Neural progenitor cell (in vitro differentiated cells): ENCODE measurements at places on chromosomes 16 and 17.

- DNase-seq: no peak
Observed at GRCh38 chr17:72938482-72938881, 154.0 kb downstream of the SLC39A11 start.

DNA sequence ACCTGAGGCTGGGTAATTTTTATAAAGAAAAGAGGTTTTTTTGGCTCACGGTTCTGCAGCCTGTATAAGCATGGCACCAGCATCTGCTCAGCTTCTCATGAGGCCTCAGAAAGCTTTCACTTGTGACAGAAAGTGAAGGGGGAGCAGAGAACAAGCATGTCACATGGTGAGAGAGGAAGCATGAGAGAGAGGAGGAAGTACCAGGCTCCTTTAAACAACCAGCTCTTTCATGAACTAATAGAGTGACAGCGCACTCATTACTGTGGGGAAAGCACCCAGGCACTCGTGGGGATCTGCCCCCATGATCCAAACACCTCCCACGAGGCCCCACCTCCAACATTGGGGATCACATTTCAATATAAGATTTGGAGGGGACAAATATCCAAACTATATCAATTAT, 86.8 kb downstream of the USP32 start:
- no peak for DNase-seq

GRCh38 chr17:14950216-14950615, 314.9 kb downstream of the PMP22 start:
- no peak for DNase-seq

- DNase-seq: peak; percentile 76
Observed at GRCh38 chr16:31487720-31488467, 5.0 kb downstream of the SLC5A2 start.

GRCh38 chr16:17350207-17350606, 120.6 kb downstream of the XYLT1 start:
- no peak for DNase-seq

- no peak for DNase-seq
Observed at GRCh38 chr17:9183306-9183705, 162.0 kb downstream of the NTN1 start.

- peak; percentile 57 for DNase-seq
Observed at GRCh38 chr17:82228278-82228841, 482 bp upstream of the SLC16A3 start.

GRCh38 chr16:4566144-4566543, 10.0 kb downstream of the C16orf96 start:
- no peak for DNase-seq

DNA sequence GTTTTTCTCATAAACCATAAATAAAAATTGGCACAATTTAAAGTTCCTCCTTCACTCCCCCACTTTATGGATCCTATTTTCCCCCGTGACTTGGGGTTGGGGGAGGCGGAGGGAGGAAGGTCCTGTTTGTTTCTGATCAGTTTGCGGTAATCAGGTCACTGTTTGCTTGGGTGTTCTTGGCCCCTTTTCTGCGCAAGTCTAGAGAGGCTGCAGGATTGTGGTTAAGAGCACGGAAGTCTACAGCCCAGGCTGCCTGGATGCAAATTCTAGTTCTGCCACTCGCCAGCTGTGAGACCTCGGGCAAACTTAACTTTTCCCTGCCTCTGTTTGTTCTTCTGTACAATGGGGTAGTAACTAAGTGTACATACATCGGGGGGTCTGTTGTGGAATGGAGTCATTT, 12.1 kb downstream of the ATP2C2 start:
- DNase-seq: no peak

DNA sequence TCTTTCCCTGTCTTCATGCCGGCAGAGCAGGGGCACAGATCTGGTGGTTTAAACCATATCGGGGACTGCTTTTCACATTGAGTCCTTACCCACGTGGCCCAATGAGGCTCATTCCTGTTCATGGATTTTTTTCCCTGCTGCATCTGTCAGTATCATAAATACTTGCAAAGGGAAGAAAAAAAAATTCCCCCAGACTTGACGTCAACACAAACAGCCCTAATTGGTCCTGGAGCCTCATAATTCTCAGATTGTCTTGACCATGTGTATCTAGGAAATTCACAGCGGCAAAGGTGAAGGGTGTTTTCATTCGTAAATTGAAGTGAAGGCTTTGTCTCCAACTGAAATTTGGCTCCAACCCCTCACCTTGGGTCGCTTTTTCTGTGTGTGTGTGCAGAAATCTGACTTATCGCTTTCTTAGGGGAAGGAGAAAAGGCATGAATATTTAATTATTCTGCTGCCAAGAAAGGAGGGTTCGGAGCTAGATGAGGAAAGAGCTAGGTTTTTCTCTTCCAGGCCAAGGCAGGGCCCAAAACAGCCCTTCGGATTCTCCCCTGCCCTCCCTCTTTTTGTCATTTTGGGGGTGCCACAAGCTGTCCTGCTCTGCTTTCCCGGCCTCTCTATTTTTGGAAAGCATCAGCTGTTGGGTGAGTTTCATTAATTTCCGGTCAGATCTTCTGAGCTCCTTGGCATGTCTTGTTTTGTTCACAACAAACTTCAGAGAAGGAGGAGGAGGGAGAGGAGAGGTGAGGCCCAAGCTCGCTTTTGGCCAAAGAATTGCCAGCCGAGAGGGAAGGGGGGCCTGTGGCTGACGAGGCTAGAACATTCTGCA, 17.8 kb upstream of the CIBAR2 start:
- DNase-seq: no peak

DNA sequence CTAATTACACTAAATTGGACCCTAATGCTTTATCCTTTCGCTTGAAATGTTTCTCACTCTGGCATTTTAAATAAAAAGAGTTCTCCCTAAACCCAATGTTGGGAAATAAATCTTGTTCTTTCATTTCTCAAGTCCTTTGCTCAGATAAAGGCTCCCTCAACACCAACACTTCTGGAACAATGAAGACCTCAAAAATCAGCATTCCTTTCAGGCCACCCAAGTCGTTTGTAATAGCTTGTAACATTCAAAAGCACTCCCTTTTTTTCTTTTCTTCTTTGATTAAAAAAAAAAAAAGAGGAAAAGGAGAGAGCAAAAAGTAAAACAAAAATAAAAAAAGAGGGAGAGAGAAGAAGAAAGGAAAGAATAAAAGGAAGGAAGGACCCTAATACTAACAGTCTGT, 23.3 kb upstream of the FOXJ1 start:
- no peak for DNase-seq

DNA sequence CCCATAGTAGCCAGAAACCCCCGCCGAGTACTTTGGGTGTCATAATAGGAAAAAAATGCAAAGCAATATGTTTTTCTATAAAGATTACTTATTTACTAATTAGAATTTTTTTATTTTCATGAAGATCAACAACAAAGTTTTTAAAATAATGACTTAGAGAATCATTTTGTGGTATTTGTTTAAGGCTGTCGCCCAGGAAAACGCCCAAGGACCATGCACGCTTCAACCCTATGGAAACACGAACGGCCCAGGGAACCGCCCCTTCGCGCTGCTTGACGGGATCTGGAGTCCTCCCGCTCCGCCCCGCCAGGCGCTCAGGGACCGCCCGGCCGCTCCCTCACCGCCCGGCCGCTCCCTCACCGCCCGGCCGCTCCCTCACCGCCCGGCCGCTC, 408 bp upstream of the KPNA2 start:
- peak; percentile 98 for DNase-seq

- DNase-seq: no peak
Observed at GRCh38 chr16:86707581-86707980, 129.2 kb downstream of the FOXL1 start.

GRCh38 chr16:79372503-79373184, 227.9 kb downstream of the MAF start:
- no peak for DNase-seq

DNA sequence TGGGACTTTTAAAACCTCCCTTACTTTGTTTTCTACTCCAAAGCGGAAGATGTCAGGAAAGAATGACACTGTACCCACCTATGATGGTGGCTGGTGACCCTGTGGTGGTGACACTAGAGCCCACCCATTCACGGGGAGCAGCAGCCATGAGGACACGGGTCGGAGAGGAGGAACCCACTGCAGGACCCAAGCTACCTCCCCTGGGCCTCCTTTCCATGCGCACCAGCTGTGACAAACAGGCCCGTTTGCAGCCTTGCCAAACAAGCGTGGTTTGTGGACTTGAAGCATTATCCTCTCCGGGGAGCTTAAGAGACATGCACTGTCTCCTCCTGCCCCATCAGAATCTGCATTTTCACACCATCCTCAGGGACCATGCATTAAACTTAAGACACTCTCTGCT, 85.6 kb downstream of the ZFHX3 start:
- DNase-seq: no peak

- DNase-seq: no peak
Observed at GRCh38 chr17:73474370-73474988, 162.7 kb upstream of the CDC42EP4 start.

DNA sequence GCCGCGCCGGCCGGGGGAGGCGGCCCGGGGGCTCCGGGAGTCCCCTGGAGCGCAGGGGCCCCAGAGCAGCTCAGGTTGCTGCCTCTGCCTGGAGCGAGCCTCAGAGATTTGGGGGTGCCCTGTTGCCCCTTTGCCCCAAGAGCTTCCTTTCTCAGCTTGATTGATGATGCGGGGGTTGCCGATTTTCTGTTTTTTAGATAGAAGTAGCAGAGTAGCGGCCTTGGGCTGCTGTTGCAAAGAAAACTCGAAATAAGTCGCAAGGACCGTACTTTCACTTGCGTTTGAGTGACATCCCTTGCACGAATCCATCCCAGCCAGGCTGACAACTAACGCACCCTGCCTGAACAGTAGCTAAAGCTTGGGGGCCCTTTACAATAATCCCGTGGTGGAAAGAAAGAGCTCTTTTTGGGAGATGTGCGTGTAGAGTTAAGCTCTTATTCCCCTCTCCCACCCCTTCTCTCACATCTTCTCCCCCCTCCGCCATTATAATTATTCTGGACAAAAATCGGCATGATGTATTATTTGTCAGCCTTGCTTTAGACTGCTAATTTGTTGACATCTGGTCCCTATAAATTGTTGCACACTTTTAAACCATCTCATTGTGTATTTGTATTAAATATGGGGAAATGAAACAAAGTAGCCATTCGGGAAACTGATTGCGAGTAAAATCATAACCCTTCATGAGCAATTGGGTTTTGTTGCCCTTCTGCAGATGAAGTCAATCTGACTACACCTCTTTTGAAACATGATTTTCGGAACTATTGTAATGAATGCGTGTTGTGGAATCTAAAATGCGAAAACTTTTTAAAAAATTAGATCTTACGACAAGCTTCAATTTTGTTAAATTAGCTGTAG, 873 bp downstream of the USP10 start:
- DNase-seq: peak; percentile 70

- peak; percentile 37 for DNase-seq
Observed at GRCh38 chr17:17913695-17914332, 58.4 kb downstream of the TOM1L2 start.

DNA sequence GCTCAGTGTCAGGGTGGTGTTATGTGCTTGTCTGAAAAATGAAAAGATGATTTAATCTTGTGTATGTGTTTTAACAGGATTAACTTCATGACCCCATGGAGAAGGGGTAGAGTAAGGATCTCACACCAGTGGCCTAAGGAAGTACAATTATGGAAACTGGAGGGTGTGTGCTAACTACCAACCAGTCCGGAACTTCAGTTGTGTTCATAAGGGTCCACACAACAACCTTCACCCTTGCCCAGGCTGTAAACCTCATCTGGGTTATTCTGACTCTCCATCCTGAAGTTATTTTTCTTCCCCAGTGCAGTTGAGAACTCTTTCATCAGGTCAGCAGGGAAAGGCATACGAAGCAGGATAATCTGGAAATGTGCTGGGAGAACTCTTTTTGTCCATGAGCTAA, 158.9 kb downstream of the MAP2K6 start:
- no peak for DNase-seq

DNA sequence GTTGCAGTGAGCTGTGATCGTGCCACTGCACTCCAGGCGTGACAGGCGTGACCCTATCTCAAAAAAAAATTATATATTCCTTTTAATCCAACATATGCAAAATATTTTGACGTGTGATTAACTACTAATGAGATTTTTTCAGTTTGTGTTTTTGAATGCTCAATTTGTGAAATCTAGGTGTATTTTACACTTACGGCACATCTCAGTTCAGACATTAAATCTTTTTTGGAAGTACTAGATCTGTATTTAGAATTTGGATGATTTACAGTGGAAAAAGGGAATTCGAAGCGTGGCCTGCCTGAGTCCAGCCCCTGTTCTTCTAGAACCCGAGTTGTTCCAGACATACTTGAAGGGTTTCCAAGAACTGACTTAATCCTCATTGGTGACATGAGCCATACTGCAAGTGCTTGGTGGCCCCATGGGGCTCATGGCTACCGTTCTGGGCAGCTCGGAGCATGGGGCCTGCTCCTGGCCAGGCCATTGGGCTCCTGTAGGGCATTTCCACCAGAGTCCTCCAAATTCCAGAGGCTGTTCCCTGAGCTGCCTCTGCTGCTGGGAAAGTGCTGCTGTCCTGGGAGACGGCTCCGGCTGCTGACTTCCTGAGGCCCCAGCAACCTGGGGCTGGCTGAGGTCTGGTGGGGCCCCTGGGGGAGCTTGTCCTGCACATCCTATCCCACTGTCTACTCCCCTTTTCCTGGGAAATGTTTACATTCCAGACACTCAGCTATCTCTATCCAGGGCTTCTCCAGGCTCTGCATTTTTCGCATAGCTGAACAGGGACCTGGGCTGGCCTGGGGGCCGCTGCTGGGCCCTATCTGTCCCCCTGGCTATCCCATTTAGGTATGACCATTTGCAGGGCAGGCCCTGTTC, 27.2 kb downstream of the LLGL2 start:
- DNase-seq: peak; percentile 40

DNA sequence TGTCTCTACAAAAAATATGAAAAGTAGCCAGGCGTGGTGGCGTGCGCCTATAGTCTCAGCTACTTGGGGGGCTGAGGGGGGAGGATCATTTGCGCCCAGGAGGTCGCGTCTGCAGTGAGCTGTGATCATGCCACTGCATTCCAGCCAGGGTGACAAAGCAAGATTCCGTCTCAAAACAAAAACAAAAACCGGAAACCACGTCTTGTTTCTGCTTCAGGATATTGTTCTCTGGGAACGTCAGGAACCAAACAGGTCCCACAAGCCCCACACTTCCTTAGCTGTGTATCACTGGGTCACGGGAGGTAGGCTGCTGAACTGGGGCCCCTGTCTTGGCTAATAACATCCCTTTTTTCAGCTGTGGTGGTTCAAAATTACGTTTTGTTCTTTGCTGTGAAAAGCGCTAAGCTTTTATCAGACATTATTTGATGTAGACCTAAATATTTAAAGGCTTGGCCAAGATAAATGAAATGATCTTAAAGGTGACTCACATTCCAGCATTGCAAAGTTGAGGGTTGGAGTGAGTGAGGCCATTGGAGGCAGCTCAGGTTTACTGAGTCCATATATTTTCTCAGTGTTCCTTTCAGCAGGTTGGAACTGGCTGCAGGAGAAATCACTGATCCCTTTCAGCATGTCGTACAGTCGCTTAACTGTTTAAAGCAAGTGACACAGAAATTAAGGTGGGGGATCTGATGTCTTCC, 16.4 kb upstream of the SEC14L1 start:
- DNase-seq: no peak

DNA sequence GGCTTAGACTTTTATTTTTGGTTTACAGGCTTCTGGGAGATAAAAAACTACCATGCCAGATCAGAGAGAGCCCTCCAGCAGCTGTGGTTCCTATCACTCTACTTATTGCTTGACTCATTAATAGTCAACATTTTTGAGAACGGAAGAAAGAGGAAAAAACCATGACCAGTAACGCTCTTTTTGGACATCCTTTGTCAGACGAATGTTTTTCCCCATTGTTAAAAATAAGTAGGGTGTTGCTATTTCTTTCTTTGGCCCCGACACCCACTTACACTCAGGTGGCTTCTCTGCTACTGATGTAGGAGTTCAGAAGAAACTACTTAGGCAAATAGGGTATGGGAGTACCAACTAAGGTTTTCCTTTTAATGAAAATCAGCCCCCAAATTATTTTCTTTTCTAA, 27.5 kb downstream of the TVP23A start:
- no peak for DNase-seq
